ENCODE measurements at places on chromosomes 3 and 15. TPM values are rescaled to one million over a fixed set of nuclear protein-coding genes. Genes with fewer than 3 reads are reported as not detected.

DNA sequence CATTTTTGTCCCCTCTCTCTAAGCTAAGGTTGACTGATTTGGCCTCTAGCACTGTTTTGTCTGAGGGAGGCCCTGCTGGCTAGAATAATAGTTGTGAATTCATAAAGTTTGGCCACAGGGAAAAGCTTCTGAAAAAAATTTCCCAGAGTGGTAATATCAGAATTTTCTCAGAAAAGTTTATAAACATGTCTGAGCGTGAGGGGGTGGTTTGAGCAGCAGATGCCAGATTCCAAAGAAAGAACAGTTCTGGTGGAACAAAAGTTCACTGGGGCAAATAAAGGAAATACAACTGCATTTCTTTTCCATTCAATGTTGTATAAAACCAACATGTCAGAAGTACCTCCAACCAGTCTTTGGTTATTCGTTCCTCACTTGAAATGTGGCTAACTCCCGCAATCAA is 61.2 kb downstream of the CLDN1 start:
- H3K27me3 ChIP-seq, result no peaks in the 10 kb centered on the region
- no peaks in the 10 kb centered on the region for H3K4me1 ChIP-seq
- no peak overlapping the region for H3K27ac ChIP-seq

- peak overlapping the region; percentile 5 for H3K27ac ChIP-seq
- H3K27me3 ChIP-seq, result no peaks in the 10 kb centered on the region
- H3K4me1 ChIP-seq, result peaks cover 9% of the 10 kb centered on the region
- peaks cover 33% of the 10 kb centered on the region for H3K36me3 ChIP-seq
- no peak overlapping the region for H3K4me3 ChIP-seq
- DNase-seq, result no peak
These were observed 64.7 kb upstream of the ACAD9 start for GRCh38 chr3:128814519-128815317.

DNA sequence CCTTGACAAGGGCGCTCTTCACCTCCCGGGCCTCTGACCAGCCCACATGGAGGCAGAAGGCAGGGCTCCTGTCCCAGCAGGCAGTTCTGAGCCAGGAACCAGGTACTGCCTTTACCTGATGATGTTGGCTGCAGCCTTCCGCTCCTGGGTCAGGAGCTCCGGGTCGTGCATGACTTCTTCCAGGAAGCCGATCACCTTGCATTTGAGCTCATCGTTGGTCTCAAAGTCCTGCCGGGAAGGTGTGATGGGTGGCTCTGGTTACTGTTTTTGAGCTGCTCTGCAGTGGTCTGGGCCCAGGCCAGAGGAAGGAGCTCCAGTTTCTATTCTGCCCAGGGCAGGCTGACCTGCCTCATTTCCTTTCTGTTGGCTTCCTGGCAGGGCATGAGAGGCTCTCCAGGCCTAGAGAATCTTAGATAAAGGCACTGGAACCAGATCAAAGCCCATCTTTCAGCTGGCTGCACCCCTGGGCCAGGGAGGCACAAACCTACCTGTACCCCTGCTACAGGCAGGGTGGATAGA is 53.2 kb upstream of the CTSH start:
- no peak overlapping the region for H3K4me3 ChIP-seq
- no peaks in the 10 kb centered on the region for H3K27me3 ChIP-seq
- no peaks in the 10 kb centered on the region for H3K36me3 ChIP-seq
- DNase-seq, result no peak

The ZNF662 gene
- polyA plus RNA-seq, result not detected

The SLC6A1 gene
- polyA plus RNA-seq, result not detected

GRCh38 chr3:188584162-188584529 is 430.2 kb downstream of the LPP start:
- peak overlapping the region; percentile 91 for H3K27ac ChIP-seq
- H3K4me3 ChIP-seq, result no peak overlapping the region
- H3K27me3 ChIP-seq, result no peaks in the 10 kb centered on the region
- H3K36me3 ChIP-seq, result no peaks in the 10 kb centered on the region
- H3K4me1 ChIP-seq, result peaks cover 12% of the 10 kb centered on the region

- no peaks in the 10 kb centered on the region for H3K36me3 ChIP-seq
- H3K27me3 ChIP-seq, result no peaks in the 10 kb centered on the region
- H3K27ac ChIP-seq, result no peak overlapping the region
- no peak overlapping the region for H3K4me3 ChIP-seq
- no peaks in the 10 kb centered on the region for H3K4me1 ChIP-seq
- DNase-seq, result no peak
These were observed 237.3 kb upstream of the WNT5A start for GRCh38 chr3:55724407-55724784.

DNA sequence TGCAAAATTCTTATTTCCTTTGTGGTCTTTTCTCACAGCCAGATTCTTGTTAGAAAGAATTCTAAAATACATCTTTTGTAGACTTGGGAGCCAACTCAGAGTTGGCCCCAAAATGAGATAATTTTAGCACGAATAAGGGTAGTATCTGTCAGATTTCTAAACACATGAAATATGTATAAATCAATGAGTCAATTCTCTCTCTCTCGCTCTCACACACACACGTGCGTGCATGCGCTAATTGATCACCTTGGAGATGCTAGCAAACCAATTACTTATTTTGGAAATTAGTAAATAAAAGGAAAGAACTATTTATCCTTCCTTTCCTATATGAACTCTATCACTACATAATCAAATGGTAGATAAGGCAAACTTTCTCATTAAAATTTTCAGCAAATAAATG is 32.9 kb upstream of the PIK3R4 start:
- H3K4me1 ChIP-seq, result no peaks in the 10 kb centered on the region
- H3K27me3 ChIP-seq, result peaks cover 5% of the 10 kb centered on the region
- no peak overlapping the region for H3K27ac ChIP-seq
- H3K4me3 ChIP-seq, result no peak overlapping the region

The PPP2R3A gene
- polyA plus RNA-seq, result 0.07 TPM

DNA sequence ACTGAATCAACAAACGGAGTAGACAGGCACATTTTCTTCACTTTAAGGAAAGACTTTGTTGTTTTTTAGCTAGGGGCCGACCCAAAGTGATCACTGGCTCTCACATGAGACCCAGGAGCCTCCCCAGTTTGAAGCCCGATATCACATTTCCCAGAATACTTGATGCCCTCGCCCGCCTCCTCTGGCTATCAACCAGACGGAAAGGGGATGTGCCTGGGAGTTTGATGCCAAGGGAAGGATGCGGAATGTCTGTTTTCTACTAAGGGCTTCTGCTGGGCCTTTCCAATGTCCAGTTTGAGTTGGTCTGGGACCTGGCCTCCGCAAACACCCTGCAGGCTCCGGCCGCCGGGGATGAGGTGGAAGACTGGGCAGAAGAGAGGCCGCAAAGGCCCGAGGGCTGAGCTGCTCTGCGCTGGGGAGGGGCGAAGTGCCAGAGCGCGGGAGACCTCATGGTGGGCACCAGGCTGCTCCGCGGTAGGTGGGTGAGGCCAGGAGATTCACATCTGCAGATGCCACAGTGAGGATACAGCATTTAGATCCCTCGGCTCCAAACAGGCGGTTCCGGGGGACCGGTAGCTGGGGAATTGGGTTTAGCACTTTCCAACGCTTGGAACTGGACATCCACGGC is 491 bp upstream of the ZNF774 start:
- H3K4me1 ChIP-seq, result peaks cover 13% of the 10 kb centered on the region
- peak overlapping the region; percentile 90 for H3K4me3 ChIP-seq
- H3K36me3 ChIP-seq, result no peaks in the 10 kb centered on the region
- no peak for DNase-seq
- H3K27ac ChIP-seq, result no peak overlapping the region
- H3K27me3 ChIP-seq, result peaks cover 8% of the 10 kb centered on the region

The CADPS gene
- not detected for polyA plus RNA-seq

The EXD1 gene
- polyA plus RNA-seq, result not detected

- H3K27me3 ChIP-seq, result peaks cover 28% of the 10 kb centered on the region
- DNase-seq, result no peak
These were observed 8.4 kb downstream of the CERS3 start for GRCh38 chr15:100520132-100520921.

DNA sequence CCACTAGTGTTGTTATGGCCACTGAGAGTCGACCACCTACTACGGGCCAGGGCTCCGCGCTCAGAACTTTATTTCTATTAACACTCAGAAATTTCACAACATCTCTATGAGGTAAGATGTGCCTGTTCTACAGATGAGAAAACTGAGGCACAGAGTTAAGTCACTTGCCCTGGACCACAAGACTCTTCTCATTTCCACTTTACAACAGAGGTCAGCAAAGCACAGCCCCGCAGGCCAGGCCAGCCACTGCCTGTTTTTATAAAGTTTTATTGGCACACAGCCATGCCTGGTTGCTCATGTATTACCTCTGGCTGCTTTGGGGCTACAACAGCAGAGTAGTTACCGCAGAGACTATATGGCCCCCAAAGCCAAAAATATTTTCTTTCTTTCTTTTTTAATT is 503.6 kb downstream of the SHQ1 start:
- H3K27me3 ChIP-seq, result peaks cover 19% of the 10 kb centered on the region
- no peak for DNase-seq
- H3K27ac ChIP-seq, result no peak overlapping the region
- no peaks in the 10 kb centered on the region for H3K36me3 ChIP-seq
- peaks cover 22% of the 10 kb centered on the region for H3K4me1 ChIP-seq
- H3K4me3 ChIP-seq, result no peak overlapping the region

The IQCH gene
- polyA plus RNA-seq, result not detected

The SLCO3A1 gene
- polyA plus RNA-seq, result 0.29 TPM

Measured in naive B cell (primary cell).